Left ventricle myocardium superior (tissue), 1 donor: ENCODE measurements at places on chromosomes 5 and 9.

DNA sequence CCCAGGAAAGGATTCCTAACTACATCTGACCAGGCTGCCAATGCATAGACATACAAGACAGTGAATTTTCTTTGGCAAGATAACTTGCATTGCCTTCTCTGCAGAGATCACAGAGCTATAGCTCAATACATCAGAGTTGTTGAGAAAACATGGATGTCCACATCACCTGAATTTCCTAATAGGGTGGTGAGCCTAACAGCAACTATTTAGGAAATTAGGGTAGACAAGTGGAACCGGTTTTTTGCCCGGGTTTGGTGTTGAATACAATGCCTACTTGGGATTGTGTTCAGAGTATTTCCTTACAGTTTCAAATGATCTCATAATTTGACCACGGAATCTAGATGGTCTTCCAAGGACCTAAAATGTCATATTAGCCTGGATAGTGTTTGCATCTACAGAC, 262.7 kb downstream of the KIF4B start:
- DNase-seq, result no peak

- DNase-seq, result no peak
These were observed 45.8 kb downstream of the SRFBP1 start for GRCh38 chr5:122007546-122007945.

DNA sequence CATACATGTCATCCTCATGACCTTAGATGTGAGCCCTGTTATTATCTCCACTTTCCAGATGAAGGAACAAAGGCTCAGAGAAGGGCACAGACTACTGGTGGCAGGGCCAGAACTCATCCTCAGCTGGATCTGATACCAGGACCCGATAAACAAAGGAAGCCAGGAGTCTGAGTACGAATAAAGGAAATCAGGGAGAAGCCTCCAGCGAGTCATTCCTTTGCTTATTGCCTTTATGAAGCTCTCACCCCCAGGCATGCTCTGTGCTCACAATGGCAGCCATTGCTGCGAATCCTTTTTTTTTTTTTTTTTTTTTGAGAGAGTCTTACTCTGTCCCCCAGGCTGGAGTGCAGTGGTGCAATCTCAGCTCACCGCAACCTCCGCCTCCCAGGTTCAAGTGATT, 130.1 kb downstream of the GAPVD1 start:
- DNase-seq, result no peak

DNA sequence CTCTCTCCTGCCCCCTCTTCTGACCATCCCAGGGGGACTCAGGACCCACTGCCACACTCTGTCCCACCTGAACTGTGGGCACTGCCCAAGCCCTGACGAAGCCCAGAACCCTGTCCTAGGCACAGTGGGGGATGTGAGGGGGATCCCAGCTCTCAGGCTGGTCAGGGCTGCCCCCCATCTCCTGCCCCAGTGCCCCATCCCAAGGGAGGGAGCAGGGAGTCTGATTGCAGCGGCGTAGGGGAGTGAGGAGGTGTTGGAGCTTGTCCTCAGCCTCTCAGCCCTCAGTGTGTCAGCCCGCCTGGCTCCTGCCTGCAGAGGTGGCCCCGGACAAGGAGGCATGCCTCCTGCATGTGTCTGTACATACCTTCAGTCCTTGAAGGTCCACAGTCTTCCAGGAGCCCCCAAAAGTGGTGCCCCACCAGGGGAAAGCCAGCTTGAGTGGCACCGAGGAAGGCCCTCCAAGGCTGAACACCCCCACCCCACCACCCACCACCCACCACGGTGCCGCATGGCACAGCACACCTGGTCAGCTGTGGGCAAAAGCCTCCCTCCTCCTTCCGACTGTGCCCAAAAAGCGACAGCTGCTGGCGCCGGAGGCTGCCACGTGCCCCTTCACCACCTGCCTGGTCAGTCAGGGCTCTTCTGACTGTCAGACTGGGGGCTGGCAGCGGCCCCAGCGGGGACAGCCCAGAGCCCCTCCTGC, 930 bp downstream of the SARDH start:
- no peak for DNase-seq

DNA sequence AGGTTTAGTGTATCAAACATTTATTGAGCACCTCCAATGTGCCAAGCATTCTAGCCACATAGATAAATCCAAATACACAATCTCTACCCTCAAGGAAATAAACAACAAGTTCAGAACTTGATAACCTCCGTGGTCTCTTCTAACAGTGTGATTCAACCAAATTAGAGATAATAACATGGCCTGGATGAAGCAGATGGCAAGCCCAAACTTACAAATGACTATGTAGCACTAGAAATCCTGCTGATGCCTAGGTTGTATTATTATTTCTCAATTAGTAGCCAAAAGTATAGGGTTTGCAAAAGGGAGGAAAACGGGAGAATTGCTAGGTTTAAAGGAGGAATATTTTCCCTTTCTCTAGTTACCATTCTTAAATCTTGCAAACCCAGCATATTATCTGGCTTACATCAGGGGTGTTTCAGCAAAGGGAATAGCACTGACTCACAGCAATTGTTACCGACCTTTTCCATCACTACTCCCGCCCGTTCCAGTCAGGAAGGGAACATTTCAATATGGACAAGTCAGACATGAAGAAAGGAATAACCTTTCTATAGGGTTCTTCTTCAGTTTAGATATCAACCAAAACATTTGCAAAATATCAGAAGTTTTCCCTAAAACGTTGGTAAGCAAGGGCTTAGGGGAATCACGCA, 2.3 kb downstream of the DPYSL3 start:
- no peak for DNase-seq

- no peak for DNase-seq
These were observed 588.7 kb upstream of the CDH6 start for GRCh38 chr5:30604648-30605262.

DNA sequence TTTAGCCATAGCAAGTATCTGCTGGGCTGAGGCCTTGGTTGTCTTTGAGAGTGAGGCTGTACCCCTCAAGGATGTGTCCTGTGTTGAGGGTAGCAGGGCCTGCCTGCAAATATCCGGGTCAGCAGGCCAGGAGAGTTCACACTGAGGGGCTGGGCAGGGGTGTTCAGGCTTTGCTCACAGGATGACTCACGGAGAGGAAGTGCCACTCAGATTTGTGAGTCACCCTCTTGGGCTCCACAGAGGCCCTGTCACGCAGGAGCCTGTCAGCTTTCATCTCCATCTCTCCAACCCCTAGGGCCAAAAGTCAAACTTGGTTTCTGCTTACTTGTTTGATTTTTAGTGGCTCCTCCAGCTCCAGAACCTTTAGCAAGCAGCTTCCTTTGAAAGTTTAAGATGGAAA, 211.5 kb downstream of the SEC61B start:
- DNase-seq, result no peak

DNA sequence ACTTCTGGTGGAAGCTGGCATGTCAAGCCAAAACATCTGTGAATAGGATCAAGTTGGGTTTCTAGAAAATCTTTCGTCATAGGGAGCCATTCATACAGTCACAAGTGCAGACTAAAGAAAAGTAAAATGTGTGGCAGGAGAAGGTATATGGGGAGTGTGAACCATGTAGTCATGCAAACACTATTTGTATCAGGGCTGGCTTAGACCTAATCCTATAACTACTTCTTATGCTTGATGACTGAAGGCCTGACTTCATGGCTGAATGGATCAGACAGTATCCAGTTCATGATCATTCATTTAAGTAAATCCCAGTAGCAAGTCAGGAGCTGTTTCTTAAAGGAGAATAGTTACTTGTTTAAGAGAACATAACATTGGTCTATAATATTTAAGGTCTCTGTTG, 63.8 kb upstream of the DAPK1 start:
- DNase-seq, result no peak
